Kidney (tissue), 22 donors: ENCODE measurements at places on chromosomes 16 and 17.
A peak's percentile ranks its signal among the peaks of the same experiment; 100 is the strongest.

GRCh38 chr17:28963055-28963611 is 11.8 kb upstream of the PHF12 start:
- no peak for DNase-seq

GRCh38 chr17:50938821-50939541 is 72.8 kb upstream of the TOB1 start:
- peak; percentile 51 for DNase-seq

- no peak for DNase-seq
Observed at GRCh38 chr16:74503412-74503811, 82.1 kb upstream of the CLEC18B start.

- peak; percentile 24 for DNase-seq
Observed at GRCh38 chr17:79246225-79247190, 171.9 kb downstream of the ENGASE start.

DNA sequence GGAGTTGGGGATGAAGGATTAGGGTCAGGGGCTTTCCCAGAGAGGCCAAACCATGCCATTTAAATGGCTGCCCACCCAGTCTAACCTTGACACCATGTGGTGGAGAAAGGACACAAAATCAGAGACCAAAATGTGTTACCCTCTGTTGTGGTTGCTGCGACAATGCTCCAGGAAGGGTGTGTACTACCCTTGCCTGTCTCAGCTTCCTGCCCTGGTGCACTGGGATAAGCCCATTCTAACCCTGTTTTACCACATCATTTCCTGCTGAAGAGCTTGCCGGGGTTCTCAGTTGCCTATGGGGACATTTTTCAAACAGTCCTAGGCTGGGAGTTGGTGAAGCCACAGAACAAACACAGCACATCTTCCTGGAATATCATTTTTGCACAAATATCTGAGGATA is 4.9 kb downstream of the OR4D1 start:
- DNase-seq = no peak

- DNase-seq = peak; percentile 59
Observed at GRCh38 chr17:37088459-37088858, 139.7 kb downstream of the AATF start.

DNA sequence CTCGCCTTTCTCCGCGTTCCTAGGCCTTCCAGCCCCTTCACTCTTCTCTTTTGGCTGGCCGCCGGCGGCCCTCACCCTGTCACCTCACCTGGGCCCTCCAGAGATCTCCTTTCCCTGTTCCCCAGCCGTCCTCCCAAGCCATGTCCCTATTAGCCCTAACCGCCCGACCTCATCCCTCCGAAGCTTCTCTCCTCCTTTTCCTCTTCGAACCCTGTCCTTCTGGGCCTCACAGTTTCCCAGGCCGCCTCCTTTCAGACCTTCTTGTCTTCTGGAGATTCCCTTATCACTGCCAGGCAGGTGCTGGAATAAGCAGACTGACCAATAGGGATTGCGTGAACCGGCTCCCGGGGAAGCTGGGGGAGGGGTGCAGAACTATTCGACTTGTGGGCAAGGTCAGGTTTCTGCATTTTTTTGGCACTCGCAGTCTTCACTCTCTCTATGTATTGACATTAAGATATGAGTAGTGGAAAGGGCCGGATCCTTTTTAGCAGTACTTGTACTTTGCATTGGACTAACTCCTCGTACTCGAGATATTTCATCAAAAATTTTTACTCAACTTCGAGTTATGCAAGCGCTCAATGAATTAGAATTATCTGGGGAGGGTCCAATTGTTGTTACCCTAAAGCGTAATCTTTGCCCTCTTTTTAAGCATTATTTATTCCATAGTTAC is 690 bp downstream of the RHOT1 start:
- DNase-seq = peak; percentile 77

- DNase-seq = no peak
Observed at GRCh38 chr17:64051153-64051552, 30.7 kb upstream of the ICAM2 start.

- peak; percentile 47 for DNase-seq
Observed at GRCh38 chr17:32341141-32341856, 674 bp downstream of the C17orf75 start.

GRCh38 chr16:20868890-20869289 is 31.3 kb downstream of the DCUN1D3 start:
- no peak for DNase-seq

- no peak for DNase-seq
Observed at GRCh38 chr16:2524339-2524938, 4.3 kb downstream of the AMDHD2 start.

DNA sequence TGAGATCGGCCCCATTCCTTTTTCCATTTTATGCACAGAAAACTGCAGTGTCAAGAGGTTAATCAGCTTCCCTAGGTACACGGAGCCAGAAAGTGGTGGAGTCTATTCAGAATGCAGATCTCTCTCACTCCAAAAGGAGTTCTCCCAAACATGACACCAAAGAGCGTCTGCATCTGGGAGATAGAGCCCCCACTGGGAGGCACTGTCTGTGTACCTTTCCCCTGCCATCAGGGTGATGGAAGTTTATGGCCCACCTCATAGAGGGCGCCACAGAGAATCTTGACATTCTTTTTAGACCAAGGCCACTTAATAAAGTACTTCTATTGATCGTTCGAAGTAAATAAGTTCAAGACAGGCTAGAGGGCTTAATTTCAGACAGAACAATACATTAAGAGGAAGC is 493.7 kb upstream of the ERCC4 start:
- DNase-seq = peak; percentile 6

- no peak for DNase-seq
Observed at GRCh38 chr16:18827890-18828289, 26.5 kb upstream of the ARL6IP1 start.

DNA sequence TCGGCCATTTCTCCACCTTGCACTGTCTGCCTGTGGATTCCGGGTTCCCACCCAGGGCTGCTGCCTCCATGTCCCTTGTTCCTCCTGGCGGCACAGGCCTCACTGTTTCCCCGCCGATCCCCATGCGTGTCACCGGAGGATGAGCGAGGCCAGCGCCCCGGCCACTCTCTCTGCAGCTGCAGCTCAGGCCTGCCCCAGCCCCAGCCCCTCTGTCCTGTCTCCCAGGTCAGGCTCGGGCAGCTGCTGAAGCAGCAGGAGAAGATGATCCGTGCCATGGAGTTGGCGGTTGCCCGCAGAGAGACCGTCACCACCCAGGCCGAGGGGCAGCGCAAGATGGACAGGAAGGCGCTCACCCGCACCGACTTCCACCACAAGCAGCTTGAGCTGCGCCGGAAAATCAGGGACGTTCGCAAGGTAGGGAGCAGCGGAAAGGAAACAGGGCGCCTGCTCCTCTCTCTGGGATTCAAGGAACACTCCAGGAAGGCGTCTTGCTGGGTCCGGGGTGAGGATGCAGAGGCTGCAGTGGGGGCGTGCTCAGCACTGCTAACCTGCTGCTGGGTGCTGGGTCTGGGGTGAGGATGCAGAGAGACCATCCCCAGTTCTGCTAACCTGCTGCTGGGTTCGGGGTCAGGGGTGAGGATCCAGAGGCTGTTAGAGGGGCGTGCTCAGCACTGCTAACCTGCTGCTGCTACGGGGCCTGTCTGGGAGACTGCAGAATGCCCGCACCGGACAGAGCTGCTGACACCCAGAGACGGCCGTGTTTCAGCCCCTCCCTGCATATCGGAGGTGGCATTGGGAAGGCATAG is 6.1 kb upstream of the GAA start:
- no peak for DNase-seq

DNA sequence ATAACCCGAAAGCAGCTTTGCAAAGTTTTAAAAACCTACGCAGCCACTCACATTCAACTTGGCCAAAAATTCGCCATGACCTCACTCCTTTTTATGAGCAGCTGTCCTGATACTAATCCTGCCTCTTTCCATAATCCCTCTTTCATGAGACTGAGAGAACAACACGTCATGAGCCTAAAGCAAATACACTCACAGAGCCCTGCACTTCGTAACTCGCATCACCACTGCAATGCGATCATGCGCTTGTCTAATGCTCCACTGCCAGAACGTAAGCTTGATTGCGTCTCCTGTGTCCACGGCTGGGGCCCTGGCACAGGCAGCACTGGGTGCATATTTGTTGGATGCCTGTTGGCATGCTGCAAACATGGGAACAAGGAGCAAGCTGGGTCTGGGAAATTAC is 36.2 kb downstream of the CDRT4 start:
- no peak for DNase-seq

- no peak for DNase-seq
Observed at GRCh38 chr16:54216268-54216667, 70.3 kb downstream of the IRX3 start.

DNA sequence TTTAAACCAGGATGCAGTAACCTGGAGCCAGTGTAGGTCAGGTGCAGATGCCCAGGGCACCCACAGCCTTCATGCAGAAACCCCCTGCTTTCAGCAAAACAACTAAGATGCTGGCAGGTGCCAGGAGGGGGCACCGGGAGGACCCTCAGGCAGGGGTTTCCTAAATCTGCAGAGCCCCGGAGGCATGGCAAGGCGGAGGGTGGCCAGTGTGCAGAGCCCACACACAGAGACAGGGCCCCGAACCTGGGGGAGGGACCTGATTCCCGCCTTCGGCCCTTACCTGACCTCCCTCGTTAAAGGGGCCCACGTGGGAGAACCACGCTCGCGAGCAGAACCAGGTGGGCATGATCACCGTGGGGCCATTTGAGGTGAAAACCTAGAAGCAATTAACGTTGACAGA is 114.0 kb upstream of the METRNL start:
- DNase-seq = no peak

DNA sequence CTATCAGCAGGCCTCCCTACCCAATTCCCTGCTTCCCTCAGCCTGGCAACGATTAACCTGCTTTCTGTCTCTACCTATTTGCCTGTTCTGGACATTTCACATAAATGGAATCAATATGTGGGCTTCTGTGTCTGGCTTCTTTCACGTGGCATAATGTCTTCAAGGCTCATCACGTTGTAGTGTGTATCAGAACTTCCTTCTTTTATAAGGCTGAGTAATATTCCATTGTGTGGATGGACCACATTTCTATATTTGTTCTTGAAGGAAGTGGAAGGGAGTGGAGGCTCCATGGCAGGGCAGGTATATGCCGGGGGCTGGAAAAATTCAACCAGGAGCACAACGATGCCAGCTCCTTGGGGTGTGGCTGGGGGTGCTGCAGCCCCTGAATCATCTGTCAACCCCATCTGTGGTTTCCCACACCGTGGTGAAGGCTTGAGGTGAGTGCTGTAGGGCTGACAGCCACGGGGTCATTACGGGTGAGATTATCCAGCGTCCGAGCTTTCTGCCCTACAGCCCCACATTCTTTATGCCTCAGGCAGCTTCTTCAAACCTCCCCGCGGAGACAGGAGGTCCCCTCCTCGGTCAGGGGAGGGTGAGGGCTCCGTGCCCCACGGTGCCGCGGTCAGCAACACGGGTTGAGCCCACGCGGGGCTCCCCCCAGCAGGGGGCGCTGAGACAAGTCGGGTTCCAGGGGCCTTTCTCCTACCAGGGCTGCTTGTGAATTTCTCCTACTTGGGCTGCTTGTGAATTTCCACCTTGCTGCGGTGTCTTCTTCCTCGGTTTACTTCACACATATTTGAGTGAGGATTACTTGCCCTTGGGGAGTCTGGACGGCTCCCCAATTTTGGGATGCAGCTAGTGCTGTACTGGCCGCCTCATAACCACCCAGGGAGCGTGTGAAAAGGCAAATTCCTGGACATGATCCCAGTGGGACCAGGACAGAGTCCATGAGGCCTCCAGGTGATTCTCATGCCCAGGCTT is 18.3 kb upstream of the WFIKKN2 start:
- DNase-seq = peak; percentile 42

DNA sequence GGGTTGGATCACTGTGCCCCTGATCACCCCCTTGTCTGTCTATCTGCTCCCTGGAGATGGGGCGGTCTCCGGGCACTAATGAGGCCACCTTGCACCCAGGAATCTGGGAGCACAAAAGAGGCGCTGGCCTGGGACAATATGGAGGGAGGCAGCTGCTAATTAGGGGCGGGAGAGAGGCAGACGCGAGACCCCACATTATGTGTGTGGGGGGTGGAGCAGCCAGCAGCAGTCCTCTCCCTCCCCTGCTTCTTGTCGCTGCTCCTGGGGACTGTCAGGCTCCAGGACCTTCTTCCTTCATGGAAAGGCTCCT is 324 bp upstream of the HCRT start:
- DNase-seq = no peak

- DNase-seq = no peak
Observed at GRCh38 chr17:15915961-15916360, 29.0 kb upstream of the ADORA2B start.

DNA sequence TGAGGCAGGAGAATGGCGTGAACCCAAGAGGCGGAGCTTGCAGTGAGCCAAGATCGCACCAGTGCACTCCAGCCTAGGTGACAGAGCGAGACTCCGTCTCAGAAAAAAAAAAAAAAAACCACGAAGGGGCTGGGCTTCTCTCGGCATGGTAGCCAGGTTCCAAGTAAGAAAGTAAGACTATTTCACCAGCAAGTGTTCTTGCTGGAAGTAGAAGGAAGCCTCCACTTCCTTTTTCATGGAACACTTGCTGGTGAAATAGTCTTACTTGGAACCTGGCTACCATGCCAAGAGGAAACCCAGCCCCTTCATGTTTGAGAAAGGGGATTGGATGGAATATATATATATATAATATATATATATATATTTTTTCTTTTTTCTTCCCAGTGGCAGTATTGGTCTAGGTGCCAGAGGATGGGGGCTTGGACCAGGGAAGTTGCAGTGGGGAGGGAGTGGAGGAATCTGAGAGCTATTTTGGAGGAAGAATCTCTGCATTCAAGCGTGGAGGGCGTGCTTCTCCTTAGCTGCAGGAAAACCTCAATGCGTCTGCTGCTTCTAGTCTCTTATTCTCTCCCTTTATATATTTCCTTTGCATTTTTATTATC is 7.2 kb upstream of the N4BP1 start:
- no peak for DNase-seq

GRCh38 chr16:8391257-8391656 is 199.1 kb downstream of the TMEM114 start:
- DNase-seq = no peak

DNA sequence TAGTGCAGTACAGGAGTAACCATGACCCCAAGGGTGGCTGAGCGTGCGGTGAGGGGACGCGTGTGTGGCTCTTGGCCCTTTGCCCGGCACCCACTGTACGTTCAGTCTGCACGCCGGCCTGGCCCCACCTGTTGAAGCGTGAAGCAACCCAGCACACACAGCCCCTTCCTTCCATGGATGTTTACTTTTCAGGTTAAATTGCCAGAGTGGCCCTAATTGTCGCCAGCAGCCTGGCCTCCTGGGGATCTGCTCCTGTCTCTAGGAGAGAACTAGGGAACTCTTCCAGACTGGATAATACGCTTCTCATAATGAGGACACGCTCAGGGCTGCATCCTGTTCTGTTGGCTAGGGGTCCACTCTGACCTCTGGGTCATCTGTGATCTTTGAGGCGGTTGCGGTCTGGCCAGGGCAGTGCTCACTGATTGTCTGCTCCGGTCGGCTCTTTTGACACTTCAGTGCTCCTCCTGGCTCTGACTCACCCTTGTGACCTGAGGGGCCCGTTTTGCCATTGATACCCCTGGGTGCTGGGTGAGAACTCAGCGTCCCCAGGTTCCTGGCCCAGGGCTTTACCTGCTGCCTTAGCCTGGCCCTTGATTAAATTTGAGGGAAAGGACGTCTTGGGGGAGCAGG is 27.7 kb downstream of the TPSG1 start:
- peak; percentile 14 for DNase-seq
